ENCODE measurements at places on chromosomes 2 and 18.

GRCh38 chr2:241412144-241412543, 56.1 kb downstream of the FARP2 start:
- DNase-seq: no peak

GRCh38 chr2:210604666-210605065, 48.3 kb downstream of the CPS1 start:
- DNase-seq: no peak

- DNase-seq: no peak
Observed at GRCh38 chr2:28558918-28559317, 63.1 kb downstream of the PLB1 start.

DNA sequence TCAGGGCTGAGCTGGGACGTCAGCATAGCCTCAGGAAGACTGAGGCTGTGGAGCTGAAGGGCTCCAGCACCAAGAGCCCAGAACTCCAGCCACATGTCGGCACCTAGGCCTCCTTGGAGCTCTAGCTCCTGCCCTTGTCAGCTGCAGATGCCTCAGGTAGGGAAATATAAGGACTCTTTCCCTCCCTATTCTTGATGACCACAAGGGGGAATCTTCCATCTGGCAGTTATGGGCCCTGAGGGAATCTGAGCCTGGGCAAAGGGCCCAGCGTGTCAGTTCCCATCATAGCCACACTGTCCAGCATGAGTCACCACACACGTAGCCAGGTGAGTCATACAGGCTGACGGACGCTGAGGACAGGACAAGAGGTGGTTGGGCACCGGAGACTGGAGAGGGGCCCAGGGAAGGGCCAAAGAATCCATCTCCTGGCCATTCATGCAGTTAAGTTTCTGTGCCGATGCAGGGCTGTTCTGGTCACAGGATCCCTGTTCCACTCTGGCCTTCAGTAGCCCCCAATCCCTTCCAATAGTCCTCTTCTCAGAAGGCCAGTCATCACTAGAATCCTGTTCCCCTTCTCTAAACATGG, 1.8 kb downstream of the MPV17 start:
- no peak for DNase-seq

- no peak for DNase-seq
Observed at GRCh38 chr2:139259422-139260051, 479.3 kb upstream of the NXPH2 start.

DNA sequence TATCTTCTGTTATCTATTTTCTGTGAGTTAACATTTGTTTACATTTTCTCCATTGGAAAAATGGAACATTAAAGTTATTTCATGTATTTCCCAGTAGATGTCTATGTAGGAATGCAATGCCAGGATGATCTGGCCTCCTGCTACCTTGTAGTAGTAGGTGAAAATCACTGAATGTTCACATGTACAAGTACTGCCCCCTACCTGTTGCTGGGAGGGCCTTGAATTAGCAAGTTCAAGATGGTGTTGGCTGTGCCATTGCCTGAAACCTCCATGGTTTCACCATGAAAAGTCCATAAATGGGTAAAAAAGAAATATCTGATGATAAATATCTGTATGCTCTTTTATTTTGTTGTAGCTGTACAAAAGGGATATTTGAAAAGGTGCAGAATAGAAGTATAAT, 30.7 kb downstream of the XRCC5 start:
- DNase-seq: peak; percentile 11

DNA sequence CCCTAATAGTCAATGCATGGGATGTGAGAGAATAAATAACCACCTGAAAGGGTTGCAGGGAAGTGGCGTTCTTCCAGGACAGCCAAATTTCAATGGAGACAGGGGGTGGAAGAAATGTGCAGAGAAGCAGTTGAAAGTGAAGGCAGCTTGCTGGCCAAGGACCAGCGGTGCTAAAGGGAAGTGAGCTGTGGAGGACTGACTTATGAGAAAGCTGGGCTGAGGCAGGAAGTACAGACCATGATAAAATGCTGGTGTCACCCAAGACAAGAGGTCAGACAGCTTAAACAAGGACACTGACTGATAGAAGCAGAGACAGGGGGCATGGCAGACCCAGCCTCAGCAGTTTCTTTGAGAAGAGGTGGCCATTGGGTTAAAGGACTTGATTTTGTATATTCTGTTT, 106.7 kb downstream of the DTNB start:
- peak; percentile 45 for DNase-seq

DNA sequence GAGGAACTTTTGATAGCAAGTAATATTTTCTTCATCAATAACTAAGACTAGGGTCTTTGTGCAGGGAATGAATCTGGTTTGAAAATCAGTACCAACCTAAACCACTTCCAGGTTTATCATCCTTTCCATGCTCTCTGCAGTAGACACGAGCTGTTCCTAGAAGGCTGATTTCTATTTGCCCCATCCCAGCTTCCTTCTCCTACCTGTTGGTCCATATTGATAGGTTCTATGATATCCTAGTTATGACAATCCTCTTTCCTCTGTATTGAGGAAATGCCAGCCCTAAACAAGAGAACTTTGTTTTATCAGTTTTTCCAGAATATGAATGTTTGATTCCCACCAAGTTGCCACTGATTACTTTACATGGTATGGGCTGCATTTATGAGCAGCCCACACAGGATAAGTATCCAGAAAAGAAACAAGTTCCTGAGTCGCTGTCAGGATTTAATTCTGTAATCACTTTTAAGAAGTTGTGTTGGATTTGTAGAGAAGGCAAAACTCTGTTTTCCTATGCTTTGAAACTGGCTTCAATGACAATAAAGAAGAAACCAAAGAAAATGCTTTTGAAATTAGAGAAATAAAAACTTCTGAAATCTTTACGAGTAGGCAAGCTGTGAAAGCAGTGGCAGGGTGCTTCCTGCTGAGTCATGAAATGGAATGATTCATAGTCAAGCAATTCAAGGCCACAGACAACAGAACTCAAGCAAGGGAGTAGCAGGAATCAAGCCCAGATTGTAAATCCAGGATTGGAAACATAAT, 37.3 kb upstream of the TANK start:
- DNase-seq: no peak
